ENCODE measurements at places on chromosomes 7 and 10.

DNA sequence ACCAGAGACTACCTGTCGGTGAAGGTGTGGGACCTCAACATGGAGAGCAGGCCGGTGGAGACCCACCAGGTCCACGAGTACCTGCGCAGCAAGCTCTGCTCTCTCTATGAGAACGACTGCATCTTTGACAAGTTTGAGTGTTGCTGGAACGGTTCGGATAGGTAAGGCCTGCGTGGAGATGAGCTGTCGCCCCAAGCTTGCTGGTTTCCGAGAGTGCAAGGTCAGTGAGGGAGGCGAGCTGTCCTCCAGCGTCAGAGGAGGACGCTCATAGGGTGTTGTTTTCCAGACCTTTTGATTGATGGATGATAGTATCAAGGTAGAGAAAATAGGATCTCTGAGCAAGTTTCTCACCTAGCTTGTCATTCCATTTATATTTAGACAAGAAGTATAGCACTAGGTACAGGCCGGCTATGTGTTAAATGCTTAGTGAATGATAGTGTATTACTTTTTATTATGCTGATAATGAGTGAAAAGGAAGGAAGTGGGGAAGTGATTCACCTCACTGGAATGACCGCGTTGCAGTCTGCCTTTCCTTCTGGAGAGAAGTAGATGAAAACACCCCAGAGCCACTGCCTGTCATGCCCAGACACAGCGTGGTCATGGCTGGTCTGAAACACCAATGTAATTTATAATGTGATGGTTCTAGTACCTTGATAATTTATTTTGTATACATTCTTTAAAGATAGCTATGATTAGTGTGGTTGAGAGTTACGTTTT lies 33.9 kb downstream of the BNIP3 start:
- DNase-seq = no peak

DNA sequence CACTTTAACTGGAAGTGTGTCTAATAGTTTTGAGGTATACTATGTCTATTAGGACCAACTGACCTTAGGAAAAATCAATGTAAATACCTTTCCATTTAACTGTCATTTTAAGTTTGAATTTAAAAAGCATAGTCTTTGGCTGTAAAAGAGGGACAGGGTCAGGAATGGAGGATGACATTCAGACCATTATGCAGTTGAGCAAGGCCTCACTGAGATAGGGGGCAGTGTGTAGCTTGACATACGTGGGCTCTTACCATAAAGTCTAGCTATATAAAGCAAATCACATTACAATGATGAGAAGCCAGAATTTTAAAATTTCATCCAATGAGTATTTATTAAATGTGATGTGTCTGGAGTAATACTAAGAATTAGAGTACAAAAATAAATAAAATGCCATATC lies 17.9 kb downstream of the PALS2 start:
- no peak for DNase-seq

GRCh38 chr7:90570373-90570959 lies 25.7 kb upstream of the CDK14 start:
- DNase-seq = no peak

GRCh38 chr7:70700941-70701425 lies 431.0 kb upstream of the GALNT17 start:
- no peak for DNase-seq

DNA sequence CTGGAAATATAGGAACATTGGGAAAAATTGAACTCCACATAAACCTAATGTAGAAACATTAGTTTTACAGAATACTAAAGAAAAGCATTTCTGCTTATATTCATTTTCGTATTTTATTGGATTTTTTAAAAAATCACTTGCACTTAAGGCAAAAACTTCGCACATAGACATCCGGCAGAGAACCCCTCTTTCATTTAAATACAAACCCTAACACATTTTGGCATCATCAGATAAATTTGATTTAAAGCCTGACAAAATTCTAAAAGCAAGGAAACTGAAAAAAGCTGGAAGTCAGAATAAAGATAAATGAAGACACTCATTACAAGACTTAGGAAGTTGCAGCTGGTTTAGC lies 396 bp upstream of the EXOC4 start:
- no peak for DNase-seq

GRCh38 chr7:1714583-1715330 lies 44.7 kb downstream of the ELFN1 start:
- no peak for DNase-seq

GRCh38 chr10:118682533-118682932 lies 72.2 kb downstream of the CACUL1 start:
- DNase-seq = no peak

- DNase-seq = peak; percentile 5
Observed at GRCh38 chr7:130394421-130395195, 14.3 kb downstream of the CPA1 start.

GRCh38 chr10:73894245-73894971 lies 16.5 kb upstream of the PLAU start:
- no peak for DNase-seq

DNA sequence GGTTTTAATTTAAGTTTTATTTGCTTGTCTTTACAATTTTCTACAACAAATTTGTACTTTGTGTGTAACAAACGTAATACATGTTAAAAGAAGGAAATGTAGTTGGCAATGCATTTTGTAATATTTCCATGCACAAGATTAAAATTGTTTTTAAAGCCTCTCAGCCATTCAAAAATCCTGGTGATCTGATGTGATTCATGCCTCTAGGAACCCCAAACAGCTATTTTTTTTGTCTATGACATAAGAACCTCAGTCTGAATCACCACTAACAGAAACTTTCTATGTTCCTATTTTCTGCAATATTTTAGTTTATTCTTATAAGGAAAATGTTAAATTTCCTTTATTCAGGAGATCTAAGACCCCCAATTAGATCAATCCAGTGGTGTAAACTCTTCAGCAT lies 183.1 kb upstream of the YAE1 start:
- DNase-seq = no peak

GRCh38 chr7:144069953-144070352 lies 342 bp downstream of the OR2A25 start:
- no peak for DNase-seq

GRCh38 chr7:81138870-81139269 lies 220.0 kb upstream of the SEMA3C start:
- no peak for DNase-seq
